ENCODE measurements at places on chromosomes 6 and 20. TPM values are rescaled to one million over a fixed set of nuclear protein-coding genes. Genes with fewer than 3 reads are reported as not detected.
A peak's percentile ranks its signal among the peaks of the same experiment; 100 is the strongest.

- DNase-seq, result no peak
These were observed 700.5 kb downstream of the KHDRBS2 start for GRCh38 chr6:61585504-61585903.

RNGTT gene
- 18.1 TPM for polyA plus RNA-seq

LGSN gene
- 1.4 TPM for polyA plus RNA-seq

DNA sequence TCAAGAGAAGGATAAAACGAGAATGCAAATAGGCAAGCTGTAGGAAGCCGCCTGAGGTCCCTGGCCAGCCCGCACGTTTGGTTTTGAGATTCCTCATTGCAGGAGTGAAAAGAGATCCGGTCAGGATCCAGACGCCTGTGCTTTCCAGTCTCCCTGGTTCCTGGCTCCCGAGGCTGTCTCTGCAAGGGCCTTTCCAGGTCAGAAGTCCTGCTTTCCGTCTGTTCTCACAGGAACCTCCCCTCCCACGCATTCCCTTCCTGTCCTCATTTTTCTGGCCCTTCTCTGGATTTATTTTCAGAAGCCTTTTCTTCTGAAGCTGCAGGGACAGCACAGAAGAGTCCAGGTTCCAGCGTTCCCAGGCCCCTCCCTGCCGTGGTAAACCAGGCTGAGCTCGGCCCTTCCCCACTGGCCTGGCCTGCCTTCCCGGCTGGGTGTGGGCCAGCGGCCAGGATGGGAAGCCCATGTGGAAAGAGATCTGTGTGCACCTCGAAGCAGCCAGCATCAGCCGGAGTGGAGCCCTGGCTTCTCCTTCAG, 54.0 kb downstream of the TMEM242 start:
- DNase-seq, result peak; percentile 69

DNA sequence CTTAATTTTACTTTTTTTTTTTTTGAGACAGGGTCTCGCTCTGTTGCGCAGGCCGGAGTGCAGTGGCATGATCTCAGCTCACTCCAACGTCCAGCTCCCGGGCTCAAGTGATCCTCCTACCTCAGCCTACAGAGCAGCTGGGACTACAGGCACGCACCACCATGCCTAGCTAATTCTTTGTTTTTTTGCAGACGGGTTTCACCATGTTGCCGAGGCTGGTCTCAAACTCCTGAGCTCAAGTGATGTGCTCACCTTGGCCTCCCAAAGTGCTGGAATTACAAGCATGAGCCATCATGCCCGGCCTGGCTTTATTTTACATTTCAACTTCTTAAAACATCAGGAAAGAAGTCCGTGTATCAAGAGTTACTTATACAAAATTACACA, 5.7 kb downstream of the OSER1 start:
- DNase-seq, result no peak

ADGRF4 gene
- polyA plus RNA-seq, result 0.37 TPM

- DNase-seq, result no peak
These were observed 512.7 kb downstream of the PREX1 start for GRCh38 chr20:48314925-48315592.

GRCh38 chr6:63567966-63568365, 4.3 kb upstream of the LOC128125822 start:
- no peak for DNase-seq

DNA sequence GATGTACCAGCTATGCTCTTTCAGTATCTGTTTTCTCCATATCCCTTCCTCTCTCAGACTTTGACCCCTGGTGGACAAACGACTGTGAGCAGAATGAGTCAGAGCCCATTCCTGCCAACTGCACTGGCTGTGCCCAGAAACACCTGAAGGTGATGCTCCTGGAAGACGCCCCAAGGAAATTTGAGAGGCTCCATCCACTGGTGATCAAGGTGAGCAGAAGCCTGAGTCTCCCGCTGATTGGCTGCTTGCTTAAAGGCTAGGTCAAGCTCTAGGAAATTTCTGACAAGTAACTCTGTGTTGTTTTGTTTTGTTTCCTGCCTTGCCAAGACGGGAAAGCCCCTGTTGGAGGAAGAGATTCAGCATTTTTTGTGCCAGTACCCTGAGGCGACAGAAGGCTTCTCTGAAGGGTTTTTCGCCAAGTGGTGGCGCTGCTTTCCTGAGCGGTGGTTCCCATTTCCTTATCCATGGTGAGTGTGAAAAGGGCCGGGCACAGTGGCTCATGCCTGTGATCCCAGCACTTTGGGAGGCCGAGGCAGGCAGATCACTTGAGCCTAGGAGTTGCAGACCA, 28.6 kb downstream of the C6orf89 start:
- DNase-seq, result no peak

CASS4 gene
- 3.6 TPM for polyA plus RNA-seq

- DNase-seq, result no peak
These were observed 457.5 kb upstream of the ARID1B start for GRCh38 chr6:156319707-156320106.

- no peak for DNase-seq
These were observed 279.3 kb upstream of the TCF21 start for GRCh38 chr6:133609415-133610226.

DNA sequence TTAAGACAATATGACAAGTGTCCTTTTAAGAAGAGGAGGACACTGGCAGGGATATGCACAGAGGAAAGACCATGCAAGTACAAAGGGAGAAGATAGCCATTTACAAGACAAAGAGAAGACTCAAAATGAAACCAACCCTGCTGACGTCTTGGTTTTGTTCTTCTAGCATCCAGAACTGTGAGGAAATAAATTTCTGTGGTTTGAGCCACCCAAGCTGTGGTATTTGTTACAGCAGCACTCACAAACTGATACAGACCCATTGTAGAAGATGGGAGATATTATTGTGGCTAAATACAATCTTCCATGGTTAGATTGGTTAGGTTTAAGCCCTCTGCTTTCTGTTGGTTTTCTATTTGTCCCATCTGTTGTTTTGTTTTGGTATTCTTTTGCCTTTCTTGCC, 88.6 kb upstream of the SLC35F1 start:
- no peak for DNase-seq

KCNK5 gene
- 9.6 TPM for polyA plus RNA-seq

DNA sequence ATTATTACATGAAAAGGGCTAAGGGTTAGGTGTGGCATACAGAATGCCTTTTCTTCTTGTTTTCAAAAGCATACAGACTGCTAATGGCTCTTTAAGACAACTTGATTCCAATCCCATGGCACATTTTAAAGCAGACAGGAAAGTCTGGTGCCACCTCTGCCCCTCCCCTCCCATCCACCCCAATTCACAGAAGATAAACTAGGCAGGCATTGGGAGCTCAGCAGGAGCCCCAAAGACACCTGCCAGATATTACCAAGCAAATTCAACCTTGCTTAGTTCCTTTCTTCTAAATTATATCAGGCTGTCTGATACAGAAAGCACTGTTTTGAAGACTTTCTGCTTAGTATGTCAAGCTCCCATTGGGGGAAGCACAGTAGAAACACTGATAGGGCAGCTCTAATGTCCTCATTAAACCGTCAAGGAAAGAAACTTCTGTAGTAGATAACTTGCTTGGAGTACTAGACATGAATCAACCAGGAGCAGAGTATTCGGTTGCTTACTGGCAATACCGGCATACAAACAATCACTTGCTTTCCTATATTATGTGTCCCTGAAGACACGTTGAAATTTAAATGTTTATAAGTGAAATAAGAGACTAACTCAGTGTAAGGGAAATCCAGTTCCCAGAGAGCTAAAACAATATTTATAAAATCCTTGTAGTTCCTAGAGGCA, 13.0 kb downstream of the SESN1 start:
- DNase-seq, result no peak

SLC35B2 gene
- polyA plus RNA-seq, result 46.7 TPM

- no peak for DNase-seq
These were observed 11.8 kb downstream of the RIPOR2 start for GRCh38 chr6:24923885-24924401.

ARMH2 gene
- not detected for polyA plus RNA-seq
